CD4-positive, alpha-beta T cell treated with Interleukin-12 subunit alpha and Interleukin-12 subunit beta, for 1 hour (primary cell): ENCODE measurements at places on chromosomes 1 and 21.

DNA sequence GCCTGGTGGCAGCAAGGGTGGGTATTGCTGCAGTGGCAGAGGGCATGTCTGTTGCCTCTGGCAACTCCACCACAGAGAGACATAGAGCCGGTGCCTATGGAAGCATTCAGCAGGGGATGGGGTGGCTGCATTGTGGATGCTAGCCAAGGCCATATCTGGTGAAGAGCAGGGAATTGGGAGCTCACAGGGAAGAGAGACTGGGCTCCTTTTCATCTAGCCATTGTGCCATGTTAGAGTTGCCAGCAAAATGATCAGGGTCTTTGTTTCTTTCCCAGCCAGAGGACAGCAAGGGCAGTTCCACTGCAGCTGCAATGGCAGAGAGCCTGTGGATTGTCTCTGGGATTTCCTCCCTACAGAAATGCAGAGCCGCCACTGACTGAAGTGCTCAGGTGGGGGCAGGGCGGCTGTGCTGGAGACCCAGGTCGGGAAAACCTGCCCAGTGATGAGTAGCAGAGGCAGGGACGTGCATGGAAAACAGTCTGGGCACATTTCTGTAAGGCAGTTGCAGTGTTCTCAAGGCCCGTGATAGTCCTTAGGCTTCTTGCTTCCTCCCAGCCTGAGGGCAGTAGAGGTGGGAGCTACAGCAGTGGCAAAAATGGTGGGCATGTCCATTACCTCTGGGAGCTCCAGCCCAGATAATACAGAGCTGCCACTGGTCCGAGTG is 40.2 kb upstream of the CYP4X1 start:
- DNase-seq: no peak

GRCh38 chr1:6948416-6948815 is 163.2 kb downstream of the CAMTA1 start:
- no peak for DNase-seq

DNA sequence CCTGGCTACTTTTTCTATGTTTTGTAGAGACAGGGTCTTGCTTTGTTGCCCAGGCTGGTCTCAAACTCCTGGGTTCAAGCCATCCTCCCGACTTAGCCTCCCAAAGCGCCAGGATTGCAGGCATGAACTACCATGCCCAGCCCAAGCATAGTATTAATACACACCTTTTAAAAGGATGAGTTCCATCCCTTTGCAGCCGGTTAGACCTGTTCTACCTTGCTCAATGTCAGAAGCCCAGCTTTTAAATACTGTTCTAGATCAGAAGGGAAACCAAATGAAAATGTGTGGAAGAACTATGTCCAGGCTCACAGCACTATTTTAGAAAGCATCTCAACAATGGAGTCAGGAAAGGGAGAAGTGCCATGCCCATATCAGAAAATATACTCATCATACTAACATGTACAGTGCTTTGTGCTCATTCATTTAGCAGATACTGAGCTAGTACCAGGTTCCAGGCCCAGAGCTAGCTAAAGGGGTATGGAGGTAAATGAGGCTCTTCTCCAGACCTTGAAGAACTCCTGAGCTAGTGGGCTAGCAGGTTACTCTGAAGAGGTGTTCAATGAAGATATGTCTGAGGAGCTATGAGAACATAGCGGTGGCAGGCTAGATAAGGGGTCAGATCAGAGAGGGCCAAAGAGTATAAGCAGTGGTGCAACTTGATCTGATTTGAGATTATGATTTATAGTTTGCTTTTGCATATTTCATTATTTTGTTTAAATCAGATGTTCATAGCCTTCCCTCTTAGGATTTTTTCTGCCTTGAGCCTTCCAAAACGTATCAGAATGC is 78.2 kb downstream of the RNF220 start:
- DNase-seq: no peak

- DNase-seq: no peak
Measured at GRCh38 chr1:39501666-39502065, 10.2 kb downstream of the BMP8A start.

GRCh38 chr1:82377201-82377884 is 576.6 kb downstream of the ADGRL2 start:
- DNase-seq: no peak

GRCh38 chr1:181514298-181515290 is 31.3 kb downstream of the CACNA1E start:
- no peak for DNase-seq

- no peak for DNase-seq
Measured at GRCh38 chr1:245301921-245302320, 147.1 kb downstream of the KIF26B start.

DNA sequence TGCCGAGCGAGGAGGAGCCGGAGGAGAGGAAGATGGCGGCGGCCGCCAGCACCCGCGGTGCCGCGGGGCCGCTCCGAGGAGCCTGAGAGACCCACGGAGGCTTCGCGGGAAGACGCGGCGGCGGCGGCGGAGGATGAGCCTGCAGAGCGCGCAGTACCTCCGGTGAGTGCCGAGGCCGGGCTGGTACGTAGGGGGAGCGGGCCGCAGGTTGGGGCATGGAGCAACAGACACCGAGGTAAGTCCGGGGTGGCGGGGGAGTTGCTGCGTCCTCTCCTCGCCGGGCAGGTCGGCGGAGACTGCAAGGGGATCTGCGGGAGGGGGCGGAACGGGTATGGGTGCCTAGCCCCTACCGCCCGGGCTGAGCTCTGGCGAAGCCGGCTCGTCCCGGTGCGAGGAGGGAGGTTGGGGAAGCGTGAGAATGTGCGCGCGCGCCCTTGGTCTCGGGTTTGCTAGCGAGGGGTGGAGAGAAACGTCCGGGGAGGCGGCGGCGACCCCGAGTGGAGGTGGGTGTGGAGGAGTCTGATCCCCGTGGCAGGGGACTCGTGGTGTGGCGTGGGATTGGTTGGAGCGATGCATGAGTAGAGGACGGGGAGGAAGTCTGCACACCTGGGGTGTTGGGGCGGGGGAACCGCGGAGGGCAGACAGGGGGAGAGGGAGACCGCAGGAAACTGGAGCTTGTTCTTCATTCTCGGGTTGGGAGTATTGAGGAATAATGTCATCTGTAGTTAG is at the start of gene SMG7:
TSS of gene SMG7 (plus strand) at position 12 of the 729 bp plus-strand sequence. CDS start at position 134, 122 bp downstream.
- DNase-seq: peak; percentile 57

GRCh38 chr1:69506721-69507120 is 61.0 kb upstream of the LRRC7 start:
- DNase-seq: no peak

- peak; percentile 13 for DNase-seq
Measured at GRCh38 chr1:203769505-203770343, 4.7 kb downstream of the LAX1 start.

DNA sequence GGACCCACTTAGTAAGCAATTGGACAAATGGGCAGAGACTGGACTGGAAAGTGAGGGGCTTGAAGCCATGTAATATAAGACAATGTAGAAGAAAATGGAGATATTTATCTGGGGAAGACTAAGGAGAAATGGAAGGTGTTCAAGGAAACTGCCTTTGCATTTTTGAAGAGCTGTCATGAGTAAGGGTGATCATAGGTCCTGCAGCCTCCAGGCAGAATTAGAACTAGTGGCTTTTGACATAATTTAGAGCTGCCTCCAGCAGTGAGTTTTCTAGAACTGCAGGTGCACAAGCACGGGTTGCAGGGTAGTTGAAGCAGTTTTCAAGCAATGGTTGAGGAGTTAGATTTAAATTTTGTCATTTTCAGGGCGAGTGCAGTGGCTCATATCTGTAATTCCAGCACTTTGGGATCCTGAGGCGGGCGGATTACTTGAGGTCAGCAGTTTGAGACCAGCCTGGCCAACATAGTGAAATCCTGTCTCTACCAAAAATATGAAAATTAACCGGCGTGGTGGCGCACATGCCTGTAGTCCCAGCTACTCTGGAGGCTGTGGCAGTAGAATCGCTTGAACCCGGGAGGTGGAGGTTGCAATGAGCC is 3.7 kb upstream of the CDC14A start:
- DNase-seq: no peak

DNA sequence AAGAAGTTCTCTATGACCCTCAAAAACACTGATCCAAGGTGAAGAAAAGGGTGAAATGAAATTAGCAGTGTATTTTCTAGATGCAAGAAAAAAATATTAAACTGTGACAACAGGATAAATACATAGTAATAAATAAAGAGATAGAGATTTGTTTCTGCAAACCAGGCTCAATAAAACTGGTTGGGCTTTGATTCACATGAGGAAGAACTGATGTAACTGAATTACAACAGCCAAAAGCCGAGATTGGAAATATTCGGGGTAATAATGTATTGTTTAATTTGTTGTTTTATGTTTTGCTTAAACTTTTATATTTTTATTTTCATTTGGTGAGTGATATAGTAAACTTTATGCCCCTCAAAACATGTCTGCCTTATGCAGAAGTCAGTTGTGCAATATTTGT is 285.0 kb downstream of the BRINP3 start:
- no peak for DNase-seq

GRCh38 chr1:11283151-11283550 is 10.2 kb downstream of the UBIAD1 start:
- no peak for DNase-seq

DNA sequence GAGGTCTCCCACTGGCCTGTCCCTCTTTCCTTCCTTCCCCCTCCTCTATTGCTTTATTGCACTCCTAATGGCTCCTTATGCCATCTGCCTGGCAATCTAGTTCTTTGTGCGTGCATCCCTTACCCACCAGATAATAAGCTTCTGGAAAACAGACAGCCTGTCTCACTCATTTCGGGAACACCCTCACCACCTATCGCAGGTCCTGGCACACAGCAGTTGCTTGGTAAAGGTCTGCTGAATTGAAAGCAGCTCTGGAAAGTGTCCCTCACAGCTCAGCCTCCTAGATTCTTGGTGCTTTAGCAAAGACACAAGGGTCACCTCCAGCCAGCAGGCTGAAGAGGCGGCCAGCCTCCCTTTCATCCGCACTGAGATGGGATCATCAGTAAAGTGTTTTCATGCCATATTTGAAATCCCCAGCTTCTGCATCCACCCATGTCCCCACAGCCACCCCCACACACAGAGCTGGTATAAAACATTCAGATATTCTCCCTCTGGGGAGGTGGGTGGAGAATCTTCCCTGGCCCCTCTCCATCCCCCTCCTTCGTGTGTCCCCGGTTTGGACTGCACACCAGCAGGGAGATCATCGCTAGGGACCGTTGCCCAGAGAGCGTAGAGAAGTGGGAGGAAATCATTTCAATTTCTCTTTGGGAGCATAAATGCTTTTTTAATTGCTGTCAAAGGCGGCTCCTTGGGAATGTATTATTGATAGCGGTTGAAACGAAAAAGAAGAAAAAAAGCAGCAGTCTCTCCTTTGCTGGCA is 29.1 kb upstream of the ATP2B4 start:
- no peak for DNase-seq

DNA sequence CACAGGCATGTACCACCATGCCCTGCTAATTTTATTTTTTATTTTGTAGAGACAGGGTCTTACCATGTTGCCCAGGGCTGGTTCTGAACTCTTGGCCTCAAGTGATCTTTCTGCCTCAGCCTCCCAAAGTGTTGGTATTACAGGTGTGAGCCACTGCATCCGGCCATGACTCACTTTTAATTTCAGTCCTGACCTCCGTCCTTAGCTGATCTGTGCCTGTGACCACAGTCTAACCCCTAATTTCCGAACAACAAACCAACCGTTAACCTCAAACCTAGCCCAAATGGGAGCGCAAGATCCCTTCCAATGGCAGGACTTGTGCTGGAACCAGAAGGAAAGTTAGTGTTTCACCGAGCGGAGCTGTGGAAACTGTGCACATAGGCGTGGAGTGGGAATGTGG is 29.3 kb upstream of the MAN1C1 start:
- peak; percentile 20 for DNase-seq

DNA sequence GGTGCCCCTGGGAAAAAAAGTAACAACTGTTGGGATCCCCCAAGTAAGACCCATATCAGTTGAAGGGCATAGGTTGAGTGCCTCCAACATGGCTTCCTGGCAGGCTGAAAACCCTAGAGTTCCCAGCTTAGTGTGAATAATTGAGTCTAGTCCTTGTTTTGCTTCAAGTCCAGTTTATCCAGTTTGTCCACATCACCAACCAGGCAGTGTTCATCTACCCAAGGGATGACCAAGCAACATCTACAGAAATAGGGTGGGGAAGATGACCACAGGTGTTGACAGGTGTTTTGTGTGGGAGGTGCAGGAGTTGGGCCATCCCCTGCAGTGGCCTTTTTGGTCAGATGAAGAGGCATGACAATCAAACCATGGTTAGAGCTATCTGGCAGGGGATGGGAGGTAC is 54.3 kb upstream of the ERO1B start:
- DNase-seq: no peak

- DNase-seq: no peak
Measured at GRCh38 chr1:76951153-76951552, 83.9 kb downstream of the ST6GALNAC5 start.

DNA sequence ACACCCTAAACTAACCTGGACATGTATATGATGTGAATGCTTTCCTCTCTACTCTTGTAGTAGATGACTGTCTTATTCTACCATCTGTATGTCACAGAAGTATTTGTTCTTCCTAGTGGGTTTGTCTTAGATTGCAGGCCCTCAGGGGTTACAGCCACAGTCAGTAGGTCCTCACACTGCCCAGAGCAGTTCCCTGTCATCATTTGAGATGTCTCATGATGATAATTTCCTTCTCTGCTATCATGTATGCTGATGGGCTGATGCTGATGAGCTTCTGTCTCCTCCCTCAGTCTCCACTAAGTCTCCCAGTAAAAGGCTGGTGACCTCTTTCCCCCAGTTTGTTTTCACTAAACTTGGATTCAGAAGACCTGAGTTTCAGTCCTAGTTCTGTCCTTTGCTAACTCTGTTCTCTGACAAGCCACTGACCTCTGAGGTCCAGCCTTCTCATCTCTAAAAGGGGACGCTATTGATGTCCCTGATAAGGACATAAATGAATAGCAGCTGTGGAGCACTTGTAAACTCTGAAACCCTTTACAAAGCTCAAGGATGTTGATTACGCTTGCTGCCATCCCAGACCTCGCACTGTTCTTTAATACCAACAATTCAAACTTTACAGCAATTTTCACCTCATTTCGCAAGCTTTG is 3.1 kb upstream of the ETV3 start:
- no peak for DNase-seq

- no peak for DNase-seq
Measured at GRCh38 chr21:28705616-28706015, 287.1 kb downstream of the LTN1 start.

- DNase-seq: no peak
Measured at GRCh38 chr1:150808121-150808520, at the start of gene CTSK. Gene CTSK (minus strand): TSS chr1:150808260. CDS start chr1:150806805, 1,455 bp downstream.

DNA sequence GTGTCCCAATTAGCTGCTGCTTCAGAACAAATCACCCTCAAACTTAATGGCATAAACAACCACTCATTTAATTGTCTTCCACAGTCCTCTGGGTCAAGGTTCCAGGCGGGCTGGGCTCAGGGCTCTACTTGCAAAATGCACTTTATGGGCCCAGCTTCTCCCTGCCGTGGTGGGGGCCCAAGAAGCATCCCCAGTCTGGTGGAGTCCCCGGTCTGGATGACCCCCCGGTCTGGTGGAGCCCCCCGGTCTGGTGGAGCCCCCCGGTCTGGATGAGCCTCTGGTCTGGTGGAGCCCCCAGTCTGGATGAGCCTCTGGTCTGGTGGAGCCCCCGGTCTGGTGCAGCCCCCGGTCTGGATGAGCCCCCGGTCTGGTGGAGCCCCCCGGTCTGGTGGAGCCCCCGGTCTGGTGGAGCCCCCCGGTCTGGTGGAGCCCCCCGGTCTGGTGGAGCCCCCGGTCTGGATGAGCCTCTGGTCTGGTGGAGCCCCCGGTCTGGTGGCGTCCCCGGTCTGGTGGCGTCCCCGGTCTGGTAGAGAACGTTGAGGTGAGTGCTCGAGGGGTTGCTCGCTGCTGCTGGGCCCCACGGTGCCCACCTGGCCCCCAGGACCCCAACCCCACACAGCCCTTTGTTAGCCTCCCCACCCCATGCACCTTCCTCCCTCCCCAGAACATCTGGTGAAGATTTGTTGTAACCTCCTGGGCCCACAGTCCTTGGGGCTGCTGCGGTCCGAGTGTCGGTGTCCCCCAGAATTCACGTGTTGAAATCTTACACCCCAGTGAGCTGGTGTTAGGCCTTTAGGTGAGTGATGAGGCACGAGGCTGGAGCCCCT is 33.8 kb downstream of the POFUT2 start:
- no peak for DNase-seq
